ENCODE measurements at places on chromosomes 3 and 15.

DNA sequence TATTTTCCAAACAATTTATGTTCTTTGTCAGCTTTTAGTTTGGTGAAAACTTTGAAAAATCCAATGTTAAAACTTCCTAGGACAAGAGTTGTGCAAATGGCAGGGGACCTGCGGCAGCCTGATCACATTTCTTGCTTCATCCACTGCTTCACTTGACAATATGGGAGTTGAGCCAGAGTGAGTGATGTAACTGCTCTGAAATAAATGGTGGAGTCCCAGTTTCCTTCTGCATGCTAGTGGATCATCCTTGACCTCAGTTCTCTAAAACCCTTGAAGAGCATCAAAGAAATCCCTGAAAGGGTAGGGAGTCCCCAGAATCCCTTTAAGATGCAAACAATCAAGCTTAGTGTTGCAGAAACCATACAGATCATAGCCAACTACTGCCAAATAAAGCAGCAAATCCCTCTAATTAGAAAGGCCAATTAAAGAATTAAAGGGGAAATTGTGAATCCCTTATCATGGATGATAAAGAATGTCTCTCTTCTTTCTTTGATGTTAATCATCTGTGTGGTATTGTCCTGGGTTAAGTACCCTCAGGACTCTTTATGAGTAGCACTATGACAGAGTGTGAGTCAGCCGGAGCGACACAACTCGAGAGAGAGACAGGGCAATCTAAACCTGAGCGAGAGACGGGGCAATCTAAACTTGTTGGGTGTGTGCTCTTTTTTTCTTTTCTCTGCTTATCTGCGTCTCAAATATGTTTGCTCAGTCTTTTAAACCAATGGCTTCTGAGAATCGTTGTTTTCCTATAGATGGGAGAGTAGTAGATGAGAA, 41.8 kb upstream of the GAP43 start:
- DNase-seq = no peak

DNA sequence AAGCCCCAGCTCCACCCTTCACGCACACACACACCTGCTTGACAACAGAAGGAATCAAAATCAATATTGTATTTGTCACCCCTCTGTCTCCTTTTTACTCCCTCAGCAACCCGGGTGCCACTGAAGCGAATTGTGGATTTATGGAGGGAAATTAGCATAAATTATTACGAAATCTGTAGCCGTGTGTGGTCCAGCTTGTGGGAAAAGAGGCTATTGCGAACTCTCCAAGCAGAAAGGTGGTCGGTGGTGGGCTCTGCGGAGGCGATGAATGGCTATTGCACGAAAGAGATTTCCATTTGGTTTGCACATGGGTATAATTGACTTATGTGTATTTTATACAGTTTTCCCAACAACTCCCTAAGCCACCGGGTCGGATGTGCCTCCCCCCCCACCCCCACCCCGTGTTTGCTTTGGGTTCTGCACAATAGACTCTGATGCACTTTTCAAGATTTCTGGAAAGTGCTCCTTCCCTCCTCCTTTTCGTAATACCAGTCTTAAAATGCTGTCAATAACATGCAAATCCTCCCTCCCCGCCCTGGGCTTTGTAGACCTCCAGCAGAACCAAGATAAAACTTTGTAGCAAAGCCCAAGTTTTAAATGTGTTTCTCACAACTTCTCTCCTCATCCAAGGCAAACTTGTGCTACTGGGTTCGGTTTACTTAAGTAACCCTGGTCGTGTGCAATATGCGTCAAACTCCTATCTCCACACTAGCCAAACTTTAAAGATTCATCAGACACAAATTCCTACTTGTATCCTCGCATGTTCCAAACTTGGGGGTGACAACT, 3.1 kb upstream of the FOXB1 start:
- DNase-seq = no peak

DNA sequence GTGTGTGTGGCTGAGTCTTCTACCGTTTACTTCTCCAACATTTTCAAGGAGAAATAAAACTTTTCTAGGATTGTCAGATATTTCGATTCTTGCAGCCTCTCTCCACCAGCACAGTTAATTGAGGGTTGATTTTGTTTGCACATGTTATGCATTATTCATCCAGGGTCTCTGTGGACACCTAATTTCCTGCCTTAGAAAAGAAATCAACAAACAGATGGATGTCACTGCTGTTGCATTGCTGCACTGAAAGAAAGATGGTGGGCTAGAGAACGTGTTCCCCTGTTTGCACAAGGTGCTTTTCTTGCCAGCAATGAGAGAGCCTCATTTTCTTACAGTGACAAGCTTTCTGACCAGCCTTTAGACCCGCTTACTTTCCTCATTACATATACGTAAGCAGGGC, 150.0 kb downstream of the CLSTN2 start:
- no peak for DNase-seq

- DNase-seq = no peak
These were observed 53.4 kb upstream of the ATP2B2 start for GRCh38 chr3:10558736-10559135.

GRCh38 chr3:187795207-187795960, 50.1 kb upstream of the BCL6 start:
- DNase-seq = no peak

GRCh38 chr15:69299943-69300588, 1.4 kb downstream of the PAQR5 start:
- DNase-seq = no peak

- no peak for DNase-seq
These were observed 7.1 kb downstream of the GUCA1C start for GRCh38 chr3:108946292-108947285.

GRCh38 chr3:71582612-71583565, 639 bp downstream of the FOXP1 start:
- DNase-seq = peak; percentile 59

GRCh38 chr3:168608926-168609325, 513.2 kb upstream of the GOLIM4 start:
- DNase-seq = no peak

- no peak for DNase-seq
These were observed 9.4 kb upstream of the CAV3 start for GRCh38 chr3:8724108-8724752.

DNA sequence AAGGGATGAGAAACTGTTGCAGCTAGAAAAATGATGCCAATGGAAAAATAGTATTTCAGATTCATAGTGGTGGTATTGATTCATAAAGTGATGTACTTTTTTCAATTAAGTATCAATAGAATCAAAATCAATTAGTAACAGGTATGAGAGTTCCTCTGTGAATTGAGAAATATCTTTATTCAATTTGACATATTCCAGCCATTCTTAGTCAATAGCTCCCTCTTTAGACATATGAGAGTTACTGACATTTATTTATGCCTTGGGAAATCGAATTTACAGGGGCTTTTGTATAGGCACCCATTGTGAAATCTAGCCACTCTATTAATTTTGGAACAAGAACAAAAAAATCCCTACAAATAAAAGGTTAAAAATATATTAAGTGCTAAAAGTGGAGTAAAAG, 386.9 kb upstream of the CNTN3 start:
- no peak for DNase-seq

DNA sequence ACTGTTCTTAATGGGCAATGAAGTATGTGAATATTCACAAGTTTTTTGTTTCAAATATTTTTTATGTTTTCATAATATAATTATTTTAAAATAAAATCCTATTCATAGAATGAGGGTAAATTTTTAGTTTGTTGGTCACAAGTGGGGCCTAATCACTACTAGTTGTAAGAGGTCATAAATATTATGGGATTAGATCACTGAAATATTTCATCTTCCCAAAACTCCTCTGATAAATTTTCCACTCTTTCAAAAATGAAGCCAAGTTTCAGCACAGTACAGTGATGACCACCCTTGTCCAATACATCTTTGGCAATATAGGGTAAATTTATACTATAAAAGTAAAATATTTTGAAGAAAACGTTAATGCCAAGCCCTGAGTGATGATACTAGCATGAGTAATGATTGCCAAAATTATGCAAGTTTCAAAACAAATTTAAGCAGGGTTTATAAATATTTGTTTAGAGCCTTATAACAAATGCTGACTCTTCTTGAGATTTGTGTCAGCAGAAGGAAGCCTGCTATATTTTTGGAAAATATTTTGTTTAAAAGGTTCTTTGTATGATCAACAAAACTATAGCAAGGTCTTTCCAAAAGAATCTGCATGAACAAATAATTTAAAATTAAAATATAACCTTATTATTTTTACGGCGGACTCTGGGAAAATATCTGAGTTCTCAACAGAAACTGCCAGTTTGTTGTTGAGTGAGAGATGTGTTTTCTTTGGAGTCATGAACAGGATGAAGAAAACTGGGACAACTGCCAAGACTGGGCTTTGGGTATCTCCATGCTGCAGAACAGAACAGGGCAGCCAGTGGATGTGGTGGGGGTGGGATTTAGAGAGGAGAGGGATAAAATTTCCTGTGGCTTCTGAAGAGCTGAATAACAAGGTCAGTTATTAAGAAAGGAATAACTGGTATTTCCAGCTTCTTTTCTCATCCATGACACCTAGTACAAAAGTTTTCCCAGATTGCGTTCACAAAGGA, 17.9 kb upstream of the TM4SF1 start:
- DNase-seq = no peak

DNA sequence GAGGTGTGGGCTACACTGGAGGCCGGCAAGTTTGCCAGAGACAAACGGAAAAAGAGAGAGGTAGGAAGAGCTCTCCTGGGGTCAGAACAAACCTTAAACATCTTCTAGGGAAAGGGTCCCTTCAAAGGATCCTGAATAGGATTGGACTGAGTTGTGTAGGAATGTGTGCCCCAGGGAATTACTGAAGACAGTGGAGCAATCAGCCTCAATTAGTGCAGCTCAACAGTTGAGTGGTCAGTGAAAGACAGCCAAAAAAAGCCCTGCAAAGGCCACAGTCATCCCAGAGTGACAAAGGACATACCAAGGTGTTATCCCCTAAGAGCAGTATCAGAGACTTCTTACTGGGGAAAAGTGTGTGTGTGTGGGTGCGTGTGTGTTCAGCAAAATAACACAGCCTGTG, 70.3 kb downstream of the NUP210 start:
- DNase-seq = no peak

All from CD4-positive, alpha-beta T cell treated with Interleukin-21 for 1 hour (primary cell).